ENCODE measurements at places on chromosomes 16 and 17.

DNA sequence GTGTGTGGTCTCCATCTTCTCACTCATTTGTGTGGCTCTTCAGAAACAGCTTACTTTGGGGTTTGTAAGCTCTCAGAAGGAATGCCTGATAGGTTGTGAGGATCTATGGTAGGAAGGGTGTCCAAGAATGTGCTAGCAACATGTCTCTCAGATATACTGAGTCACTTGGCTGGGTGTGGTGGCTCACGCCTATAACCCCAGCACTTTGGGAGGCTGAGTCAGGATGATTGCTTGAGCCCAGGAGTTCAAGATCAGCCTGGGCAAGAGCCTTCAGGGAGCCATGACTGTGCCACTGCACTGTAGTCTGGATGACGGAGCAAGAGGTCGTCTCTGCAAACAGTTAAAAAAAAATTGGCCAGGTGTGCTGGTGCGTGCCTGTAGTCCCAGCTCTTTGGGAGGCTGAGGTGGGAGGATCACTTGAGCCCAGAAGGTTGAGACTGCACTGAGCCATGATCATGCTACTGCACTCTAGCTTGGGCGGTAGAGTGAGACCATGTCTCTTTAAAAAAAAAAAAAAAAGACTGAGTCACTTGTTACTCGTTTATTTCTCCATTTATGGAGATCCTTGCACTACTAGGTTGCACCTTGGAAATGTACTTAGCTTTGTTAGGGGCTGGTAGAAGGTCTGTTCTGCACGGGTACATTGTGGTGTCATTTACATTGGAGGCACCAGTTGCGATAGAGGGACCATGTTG lies 232.0 kb downstream of the SNX29 start:
- no peak for DNase-seq

- no peak for DNase-seq
Measured at GRCh38 chr17:47699536-47699840, 5.5 kb downstream of the TBKBP1 start.

DNA sequence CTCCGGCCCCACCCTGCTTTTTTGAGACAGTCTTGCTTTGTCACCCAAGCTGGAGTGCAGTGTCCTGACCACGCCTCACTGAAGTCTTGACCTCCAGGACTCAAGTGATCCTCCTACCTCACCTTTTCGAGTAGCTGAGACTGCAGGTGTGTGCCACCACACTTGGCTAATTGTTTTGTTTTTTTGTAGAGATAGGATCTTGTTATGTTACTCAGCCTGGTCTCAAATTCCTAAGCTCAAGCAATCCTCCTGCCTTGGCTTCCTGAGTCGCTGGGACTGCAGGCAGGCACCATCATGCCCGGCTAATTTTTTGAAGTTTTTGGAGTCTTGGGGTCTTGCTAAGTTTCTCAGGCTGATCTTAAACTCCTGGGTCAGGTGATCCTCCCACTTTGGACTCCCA lies 206.7 kb downstream of the SHISA9 start:
- no peak for DNase-seq

GRCh38 chr16:23755484-23755809 lies 621 bp downstream of the CHP2 start:
- DNase-seq: no peak

DNA sequence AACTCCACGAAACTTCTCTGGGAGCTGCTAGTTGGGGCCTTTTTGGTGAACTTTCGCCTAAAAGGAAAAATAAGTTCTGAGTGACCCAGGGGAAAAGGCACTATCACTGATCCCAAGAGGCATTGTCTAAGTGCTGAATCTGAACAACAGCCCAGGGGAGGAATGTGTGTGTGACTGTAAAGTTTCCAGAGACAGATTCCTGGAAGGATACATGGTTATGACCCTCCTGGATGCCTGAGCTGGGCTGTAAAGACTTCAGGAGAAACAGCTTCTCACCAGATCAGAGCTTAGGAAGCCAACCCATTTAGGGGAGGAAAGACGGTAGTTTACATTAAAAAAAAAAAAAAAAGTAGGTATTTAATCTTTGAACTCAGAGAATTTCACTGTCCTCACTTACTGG lies 20.2 kb downstream of the HIGD1B start:
- DNase-seq: no peak

DNA sequence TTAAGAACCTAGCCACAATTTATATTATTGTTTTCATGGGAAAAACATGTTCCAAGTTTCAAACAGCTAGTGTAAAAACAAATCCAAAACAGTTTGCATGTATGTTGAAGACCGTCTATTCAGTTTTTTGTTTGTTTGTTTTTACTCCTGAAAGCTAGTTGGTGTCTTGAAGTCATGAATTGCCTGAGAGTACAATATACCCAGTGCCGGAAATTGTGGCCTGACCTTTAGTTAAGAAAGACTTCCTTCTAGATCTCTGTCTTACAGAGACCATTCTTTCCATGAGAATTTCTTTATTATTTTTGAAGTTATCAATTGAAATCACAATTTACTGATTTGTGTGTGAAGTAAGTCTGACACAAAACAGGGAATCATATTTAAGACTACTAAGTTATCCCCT lies 474.8 kb downstream of the KCNJ2 start:
- no peak for DNase-seq

GRCh38 chr16:66521951-66522771 lies 27.8 kb downstream of the TK2 start:
- peak; percentile 82 for DNase-seq

DNA sequence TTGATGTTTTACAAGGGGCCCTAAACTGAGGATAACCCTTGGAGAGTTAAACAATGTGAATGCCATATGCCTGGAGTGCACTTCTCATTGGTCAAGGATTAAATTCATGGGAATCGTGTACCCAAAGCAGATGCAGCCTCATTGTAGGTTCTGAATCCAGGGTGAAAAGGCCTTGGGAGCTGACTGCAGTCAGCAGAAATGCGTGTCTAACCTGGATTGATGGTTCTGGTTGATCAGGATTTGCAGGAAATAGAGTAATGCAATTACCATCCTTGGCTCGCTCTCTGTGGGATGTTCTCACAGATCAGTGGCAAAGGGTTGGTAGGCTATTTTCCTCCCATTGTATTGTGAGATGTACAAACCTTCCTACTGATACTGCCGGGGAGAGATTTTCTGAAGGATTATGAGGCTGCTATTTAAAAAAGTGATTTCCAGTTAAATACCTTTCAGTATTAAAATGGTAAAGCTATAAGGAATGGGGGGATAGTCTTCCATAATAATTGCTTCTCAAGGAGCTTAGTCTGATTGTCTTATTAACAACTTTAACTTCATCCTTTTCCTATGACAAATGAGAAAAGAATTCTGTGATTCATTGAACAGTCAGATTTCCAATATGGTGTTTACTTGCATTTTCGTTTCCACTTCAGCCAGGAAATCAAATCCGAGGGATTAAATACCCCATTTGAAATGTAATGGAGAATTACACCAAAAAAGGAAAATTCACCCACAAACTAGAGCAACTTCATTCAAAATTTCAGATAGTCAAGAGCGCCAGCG lies 1028.1 kb upstream of the EEF2KMT start:
- DNase-seq: no peak
